SHP77 (cell line): ENCODE measurements at places on chromosomes 13 and 19.

DNA sequence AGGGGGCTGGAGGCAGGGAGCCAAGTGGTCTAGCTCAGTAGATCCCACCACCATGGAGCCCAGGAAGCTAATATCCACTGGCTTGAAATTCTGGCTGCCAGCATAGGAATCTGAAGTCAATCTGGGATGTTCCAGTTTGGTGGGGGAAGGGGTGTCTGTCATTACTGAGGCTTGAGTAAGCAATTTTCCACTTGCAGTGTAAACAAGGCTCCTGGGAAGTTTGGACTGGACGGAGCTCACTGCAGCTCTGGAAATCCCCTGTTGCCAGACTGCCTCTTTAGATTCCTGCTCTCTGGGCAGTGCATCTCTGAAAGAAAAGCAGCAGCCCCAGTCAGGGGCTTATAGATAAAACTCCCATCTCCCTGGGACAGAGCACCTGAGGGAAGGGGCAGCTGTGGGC is 349.2 kb upstream of the KLHL1 start:
- no peak for DNase-seq

DNA sequence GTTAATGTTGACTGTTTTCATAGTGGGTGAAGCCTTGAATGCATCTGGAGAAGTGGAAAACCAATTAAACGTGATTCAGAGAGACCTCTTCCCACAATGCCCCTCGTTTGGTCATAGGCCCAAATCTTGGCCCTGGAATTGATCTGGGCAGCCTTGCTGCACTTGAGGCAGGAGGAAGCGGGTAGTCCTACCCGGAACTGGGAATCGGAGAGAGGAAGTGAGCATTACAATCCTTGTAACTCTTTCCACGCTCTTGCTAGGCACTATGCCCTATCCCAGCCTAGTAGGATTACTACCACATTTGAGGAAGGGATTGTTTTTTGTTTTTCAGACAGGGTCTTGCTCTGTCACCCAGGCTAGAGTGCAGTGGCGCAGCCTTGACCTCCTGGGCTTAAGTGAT is 3.6 kb downstream of the KCNK6 start:
- DNase-seq = no peak

DNA sequence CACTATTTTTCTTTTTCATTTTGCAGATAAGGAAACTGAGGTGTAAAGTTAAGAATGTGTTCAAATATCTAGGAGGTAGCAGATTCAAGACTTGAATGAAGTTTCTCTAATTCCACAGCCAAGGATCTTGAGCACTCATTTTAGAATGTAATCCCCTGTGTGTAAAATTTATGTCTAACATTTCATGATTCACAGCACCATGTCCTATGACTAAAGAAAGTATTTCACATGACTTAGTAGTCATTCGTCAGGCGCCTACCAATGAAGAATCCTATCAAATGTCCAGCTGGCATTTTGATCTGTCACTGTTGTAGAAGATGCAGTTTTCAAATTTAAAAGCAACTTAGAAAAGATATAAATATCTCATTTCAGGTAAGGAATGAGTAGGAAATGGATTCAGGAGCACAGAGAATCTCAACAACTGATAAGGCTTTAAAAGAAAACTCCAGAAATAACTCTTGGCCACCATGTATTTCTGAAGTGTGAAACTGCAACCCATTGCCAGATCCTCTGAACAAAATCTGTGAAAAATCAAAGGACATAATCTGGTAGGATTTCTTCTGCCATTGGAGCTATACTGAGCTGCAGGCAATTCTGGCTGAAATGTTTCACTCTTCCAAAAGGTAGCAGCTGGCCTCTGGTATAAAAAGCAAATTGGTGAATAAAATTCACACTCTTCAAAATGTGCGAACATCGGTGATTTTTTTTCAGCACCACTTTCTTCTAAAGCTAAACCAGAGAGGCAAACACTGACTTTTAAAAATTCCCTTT is 92.2 kb downstream of the DCLK1 start:
- no peak for DNase-seq

- DNase-seq = no peak
Observed at GRCh38 chr19:10521461-10522171, 4.4 kb upstream of the S1PR5 start.

DNA sequence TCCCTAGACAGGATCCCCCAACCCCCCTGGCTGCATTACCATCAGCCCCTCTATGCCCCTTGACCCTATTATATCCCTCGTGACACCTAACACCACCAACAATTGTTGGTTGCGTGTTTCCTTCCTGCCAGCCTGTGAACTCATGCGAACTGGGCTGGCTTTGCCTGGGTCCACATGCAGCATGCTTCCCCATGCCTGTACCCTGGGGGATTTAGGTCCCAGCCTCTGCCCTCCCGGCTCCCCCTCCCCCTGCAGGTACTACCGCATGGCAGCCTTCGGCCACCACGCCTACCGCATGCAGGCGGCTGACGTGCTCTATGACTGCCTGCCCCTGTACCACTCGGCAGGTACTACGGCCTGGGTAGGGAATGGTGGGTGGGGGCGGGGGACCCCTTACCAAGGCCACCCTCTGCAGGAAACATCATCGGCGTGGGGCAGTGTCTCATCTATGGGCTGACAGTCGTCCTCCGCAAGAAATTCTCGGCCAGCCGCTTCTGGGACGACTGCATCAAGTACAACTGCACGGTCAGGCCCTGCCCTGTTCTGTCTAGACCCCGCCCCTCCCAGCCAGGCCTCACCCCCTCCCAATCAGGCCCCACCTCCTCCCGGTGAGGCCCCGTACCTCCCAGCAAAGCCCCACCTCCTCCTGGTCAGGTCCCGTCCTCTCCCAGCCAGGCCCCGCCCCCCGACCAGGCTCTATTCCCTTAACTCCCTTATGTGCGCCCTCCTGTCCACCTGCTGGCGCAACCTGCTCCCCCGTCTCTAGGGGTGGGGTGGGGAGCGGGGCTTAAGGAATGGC is 18.5 kb downstream of the SLC27A1 start:
- DNase-seq = peak; percentile 20

- no peak for DNase-seq
Observed at GRCh38 chr13:65913173-65913572, 1317.0 kb downstream of the PCDH9 start.

GRCh38 chr19:30148039-30148790 is 206.2 kb downstream of the URI1 start:
- DNase-seq = peak; percentile 84

DNA sequence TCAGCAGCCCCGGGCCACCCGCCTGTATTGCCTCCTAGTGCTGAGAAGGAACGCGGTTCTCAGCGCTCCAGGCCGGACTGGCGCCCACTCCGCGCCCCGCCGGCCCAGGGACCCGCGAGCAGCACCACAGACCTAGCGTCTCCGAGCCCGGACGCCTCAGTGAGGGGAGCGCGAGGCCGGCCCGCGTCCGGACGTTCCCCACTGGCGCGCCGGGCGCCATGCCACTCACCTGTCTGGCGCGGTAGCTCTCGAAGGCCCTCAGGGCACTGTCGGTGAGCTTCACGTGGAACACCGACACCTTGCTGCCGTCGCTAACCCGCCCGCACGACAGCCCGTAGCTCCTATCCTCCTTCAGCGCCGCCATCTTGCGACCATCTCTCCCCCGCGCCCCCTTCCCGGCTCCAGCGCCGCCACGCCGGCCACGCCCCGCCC is at the start of gene ELL:
ELL (minus strand) TSS at position 379 of the 432 bp plus-strand sequence; CDS start at position 364, 15 bp downstream.
- no peak for DNase-seq
